ENCODE measurements at places on chromosomes 3 and 15. TPM values are rescaled to one million over a fixed set of nuclear protein-coding genes. Genes with fewer than 3 reads are reported as not detected.
A peak's percentile ranks its signal among the peaks of the same experiment; 100 is the strongest.

- DNase-seq = no peak
Observed at GRCh38 chr3:24562895-24563294, 68.2 kb upstream of the THRB start.

The USP13 gene
- total RNA-seq = 11.1 TPM

DNA sequence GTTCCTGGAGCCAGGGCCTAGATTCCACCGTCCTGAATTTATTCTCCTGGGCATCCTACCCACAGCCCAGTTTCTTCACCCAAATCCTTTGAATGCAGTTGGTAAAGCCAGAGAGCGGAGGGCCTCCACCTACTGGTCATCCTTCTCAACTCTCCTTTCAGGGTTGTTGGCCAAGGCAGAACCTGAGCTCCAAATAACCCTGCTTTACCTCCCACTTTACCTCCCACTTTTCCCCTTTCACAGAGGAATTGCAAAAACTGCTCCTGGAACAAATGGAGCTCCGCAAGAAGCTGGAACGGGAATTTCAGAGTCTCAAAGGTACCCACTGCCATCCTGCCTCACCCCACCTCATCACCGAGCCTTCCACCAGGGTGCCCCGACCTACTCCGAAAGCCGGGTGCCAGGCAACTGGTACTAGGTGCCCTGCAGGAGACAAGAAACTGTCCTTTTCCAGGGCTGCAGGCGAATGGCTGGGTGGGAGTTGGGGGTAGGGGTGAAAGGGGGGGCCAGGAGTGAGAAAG, 6.8 kb downstream of the SKOR1 start:
- DNase-seq = peak; percentile 45

- DNase-seq = no peak
Observed at GRCh38 chr3:193885832-193886231, 250.1 kb upstream of the HES1 start.

- DNase-seq = peak; percentile 23
Observed at GRCh38 chr3:138089091-138089490, 26.3 kb downstream of the DZIP1L start.

- DNase-seq = peak; percentile 76
Observed at GRCh38 chr3:190424478-190425439, 24.9 kb downstream of the TMEM207 start.

Measured in LHCN-M2 (cell line).